ENCODE measurements at places on chromosomes 12 and 14. TPM values are rescaled to one million over a fixed set of nuclear protein-coding genes. Genes with fewer than 3 reads are reported as not detected.

RNASE11 gene
- not detected for total RNA-seq

DAO gene
- not detected for total RNA-seq

CLEC2A gene
- not detected for total RNA-seq

NANOG gene
- not detected for total RNA-seq

KITLG gene
- 74.3 TPM for total RNA-seq

DPF3 gene
- total RNA-seq, result 5.5 TPM

SERPINA1 gene
- 0.07 TPM for total RNA-seq

NPFF gene
- total RNA-seq, result not detected

TAS2R14 gene
- total RNA-seq, result 1.9 TPM

APOLD1 gene
- total RNA-seq, result 5.7 TPM

SLC39A2 gene
- total RNA-seq, result not detected

AQP5 gene
- total RNA-seq, result not detected

CATSPERB gene
- total RNA-seq, result not detected

PAPLN gene
- 2.4 TPM for total RNA-seq

FAM181A gene
- not detected for total RNA-seq

WNT1 gene
- total RNA-seq, result not detected

IAPP gene
- total RNA-seq, result not detected

KRT82 gene
- total RNA-seq, result not detected

VDR gene
- total RNA-seq, result 12.2 TPM

KDM5A gene
- total RNA-seq, result 55.0 TPM

CEBPE gene
- total RNA-seq, result not detected

Measured in HFFc6 (cell line).